ENCODE measurements at places on chromosomes 3 and 15.

DNA sequence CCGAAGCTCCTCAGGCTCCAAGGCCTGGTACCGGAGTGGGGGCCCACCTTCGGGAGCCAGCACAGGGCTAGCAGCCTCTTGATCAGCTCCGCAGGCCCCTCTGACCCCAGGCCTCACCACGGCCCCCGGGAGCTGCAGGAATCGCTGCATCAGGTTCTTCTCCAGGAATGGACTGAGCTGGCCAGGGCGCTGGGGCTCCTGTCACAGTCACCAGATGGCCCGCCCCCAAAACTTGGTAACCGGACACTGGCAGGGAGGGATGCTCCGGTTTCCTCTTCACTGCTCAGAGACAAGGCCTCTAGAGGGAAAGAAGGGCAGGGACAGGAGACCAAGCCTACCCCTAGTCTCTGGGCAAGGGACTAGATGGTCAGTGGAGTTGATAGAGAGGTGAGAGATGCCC, 9.9 kb downstream of the AP3B2 start:
- no peak for DNase-seq

DNA sequence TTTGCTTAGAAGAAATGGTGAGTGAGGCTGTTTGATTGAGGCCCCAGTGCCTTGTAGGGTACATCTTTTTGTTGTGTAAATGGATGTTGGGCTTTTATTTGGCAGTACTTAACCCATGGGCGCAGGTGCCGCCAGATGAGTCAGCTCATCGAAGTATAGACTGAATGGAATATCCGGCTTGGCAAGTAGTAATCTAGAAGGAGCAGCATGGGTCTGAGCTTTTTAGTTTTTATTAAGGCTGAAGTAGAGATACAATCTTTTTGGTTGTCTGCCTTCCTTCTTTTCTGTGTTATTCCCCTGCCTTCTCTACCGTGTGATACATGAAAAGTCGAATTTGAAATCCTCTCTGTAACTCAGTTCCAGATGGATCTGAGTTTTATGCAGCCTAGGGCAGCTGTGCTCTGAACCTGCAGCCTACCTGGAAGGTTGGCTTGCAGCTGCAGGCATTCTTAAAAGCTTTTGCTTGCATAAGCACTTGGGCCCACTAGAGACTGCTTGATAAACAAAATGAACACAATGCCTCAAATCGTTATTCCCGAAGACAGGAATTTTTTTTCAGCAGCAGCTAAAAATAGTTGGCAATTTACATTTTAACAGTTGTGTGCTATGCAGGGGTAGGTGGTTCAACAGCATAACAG, 177.5 kb upstream of the CGNL1 start:
- no peak for DNase-seq

GRCh38 chr3:3951071-3951470, 151.8 kb downstream of the LRRN1 start:
- no peak for DNase-seq

GRCh38 chr3:101784855-101785613, 6.0 kb downstream of the NXPE3 start:
- DNase-seq = no peak

DNA sequence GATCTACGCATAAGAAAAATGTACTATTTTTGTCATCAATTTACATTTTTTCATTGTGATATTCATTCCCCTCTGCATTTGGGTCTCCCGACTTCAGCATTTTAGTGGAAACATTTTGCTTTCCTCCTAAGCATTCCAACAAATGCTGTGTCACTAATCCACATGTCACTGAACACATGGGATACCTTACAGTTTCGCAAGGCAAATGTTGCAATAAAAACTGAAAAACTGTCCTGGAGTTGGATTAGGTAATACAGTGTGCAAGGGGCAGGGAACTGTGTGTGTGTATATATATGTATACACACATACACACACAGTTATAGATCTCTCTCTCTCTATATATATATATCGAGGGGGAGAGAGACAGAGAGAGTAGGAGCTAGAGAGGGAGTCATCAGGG, 632.2 kb downstream of the MAGI1 start:
- DNase-seq = no peak

GRCh38 chr3:4399476-4399875, 67.6 kb downstream of the SUMF1 start:
- DNase-seq = no peak

- no peak for DNase-seq
These were observed 626.5 kb upstream of the DPPA4 start for GRCh38 chr3:109963831-109964230.

DNA sequence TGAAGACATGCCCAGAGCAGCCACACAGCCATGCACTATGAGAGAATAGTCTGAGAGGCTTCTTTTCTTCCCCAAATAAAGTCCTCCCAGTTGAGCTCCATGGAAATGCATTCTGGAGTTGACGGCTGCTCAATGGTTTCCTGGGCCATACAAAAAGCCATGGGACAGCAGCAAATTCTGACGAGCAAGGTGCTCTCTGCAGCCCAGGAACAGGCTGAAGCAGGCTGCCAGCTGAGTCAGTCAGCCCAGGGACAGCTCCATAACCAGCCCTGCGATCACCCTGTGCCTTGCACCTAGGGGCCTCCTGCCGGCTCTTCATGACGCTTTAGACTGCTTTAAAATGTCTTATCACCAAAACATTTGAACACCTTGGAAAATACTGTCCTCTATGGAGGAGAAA, 256.3 kb upstream of the CHRNA7 start:
- DNase-seq = no peak
